ENCODE measurements at places on chromosomes 7 and 10. TPM values are rescaled to one million over a fixed set of nuclear protein-coding genes. Genes with fewer than 3 reads are reported as not detected.

DNA sequence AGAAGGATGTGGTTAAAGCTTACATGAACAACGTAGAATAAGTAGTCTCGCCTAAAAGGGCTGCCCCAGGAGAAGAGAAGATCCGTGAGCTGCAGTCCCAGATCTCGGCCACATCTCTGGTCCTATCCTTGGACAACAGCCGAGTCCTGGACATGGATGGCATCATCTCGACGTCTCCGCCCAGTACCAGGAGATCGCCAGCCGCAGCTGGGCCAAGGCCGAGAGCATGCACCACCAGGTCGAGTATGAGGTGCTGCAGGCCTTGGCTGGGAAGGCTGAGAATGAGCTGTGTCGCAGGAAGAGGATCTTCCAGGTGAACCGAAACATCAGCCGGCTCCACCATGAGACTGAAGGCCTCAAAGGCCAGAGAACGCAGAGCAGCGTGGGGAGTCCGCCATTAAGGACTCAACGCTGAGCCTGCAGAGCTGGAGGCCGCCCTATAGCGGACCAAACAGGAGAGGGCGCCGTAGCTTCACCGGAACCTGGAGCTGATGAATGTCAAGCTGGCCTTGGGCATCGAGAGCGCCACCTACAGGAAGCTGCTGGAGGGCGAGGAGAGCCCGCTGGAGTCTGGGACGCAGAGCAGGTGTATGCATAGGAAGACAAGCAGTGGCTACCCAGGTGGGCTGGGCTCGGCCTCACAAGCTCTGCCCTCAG is 22.2 kb downstream of the LIPK start:
- H3K27me3 ChIP-seq, result no peaks in the 10 kb centered on the region
- peak; percentile 31 for DNase-seq
- no peak overlapping the region for H3K4me3 ChIP-seq

DNA sequence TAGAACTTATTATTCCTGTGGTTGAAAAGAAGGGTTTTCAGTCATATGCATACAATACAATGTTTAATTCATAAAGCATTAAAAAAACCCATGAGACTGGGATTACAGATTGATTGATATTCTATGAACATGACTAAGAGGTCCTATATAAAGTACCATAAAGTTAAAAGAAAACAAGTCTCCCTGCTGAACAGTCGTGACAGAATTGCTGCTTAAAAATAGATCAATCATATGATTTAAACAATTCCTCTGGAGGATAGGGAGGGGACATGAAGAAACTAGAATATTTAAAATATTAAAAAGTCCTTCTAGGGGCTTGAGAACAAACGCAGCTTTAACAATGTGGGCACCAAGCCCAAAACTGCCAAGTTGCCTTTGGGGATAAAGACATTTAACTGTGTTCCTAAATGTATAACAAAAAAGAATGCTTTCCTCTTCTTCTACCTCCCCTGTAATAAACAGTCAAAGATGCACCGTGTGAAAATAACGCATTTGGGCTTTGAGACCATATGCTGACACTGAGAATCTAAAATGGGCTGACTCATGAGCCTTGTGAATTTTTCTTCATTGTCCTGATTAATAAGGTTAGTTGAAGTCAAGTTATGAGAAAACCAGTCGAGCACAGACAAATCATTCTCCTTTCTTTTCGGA is 25.8 kb downstream of the TWIST1 start:
- DNase-seq, result no peak
- H3K36me3 ChIP-seq, result no peaks in the 10 kb centered on the region
- no peaks in the 10 kb centered on the region for H3K4me1 ChIP-seq
- no peak overlapping the region for H3K27ac ChIP-seq
- H3K27me3 ChIP-seq, result peaks cover 5% of the 10 kb centered on the region
- no peak overlapping the region for H3K4me3 ChIP-seq

- H3K4me3 ChIP-seq, result no peak overlapping the region
- H3K27ac ChIP-seq, result no peak overlapping the region
- H3K4me1 ChIP-seq, result peaks cover 12% of the 10 kb centered on the region
- no peaks in the 10 kb centered on the region for H3K36me3 ChIP-seq
These were observed 110.8 kb downstream of the JAZF1 start for GRCh38 chr7:28069807-28070206.

- H3K27me3 ChIP-seq, result no peaks in the 10 kb centered on the region
- no peaks in the 10 kb centered on the region for H3K36me3 ChIP-seq
- no peak for DNase-seq
- no peak overlapping the region for H3K4me3 ChIP-seq
These were observed 28.4 kb upstream of the FOXL3 start for GRCh38 chr7:261341-262250.

DNA sequence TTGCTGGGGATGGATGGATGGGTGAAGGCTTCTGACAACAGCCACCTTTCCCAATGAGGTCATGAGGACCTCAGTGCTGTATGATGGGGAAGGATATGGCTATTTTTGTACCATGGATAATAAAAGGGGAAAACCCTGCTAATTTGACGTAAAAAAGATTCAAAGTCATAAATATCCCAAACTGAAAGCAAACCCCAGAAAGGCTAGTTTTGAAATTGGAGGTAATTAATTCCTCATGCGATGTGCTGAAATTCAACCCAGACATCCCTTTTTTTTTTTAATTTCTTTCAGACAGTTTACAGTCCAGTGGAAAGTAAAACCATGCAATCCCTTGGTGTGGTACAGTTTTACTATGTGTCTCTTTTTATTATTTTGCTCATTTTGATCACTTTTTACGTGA is 254.5 kb upstream of the BMPER start:
- H3K27ac ChIP-seq, result no peak overlapping the region
- H3K4me1 ChIP-seq, result peaks cover 6% of the 10 kb centered on the region
- DNase-seq, result no peak
- no peaks in the 10 kb centered on the region for H3K27me3 ChIP-seq

- H3K4me3 ChIP-seq, result no peak overlapping the region
- H3K36me3 ChIP-seq, result no peaks in the 10 kb centered on the region
- H3K4me1 ChIP-seq, result peaks cover 26% of the 10 kb centered on the region
- H3K27ac ChIP-seq, result no peak overlapping the region
These were observed 4.7 kb downstream of the ZNF786 start for GRCh38 chr7:149085866-149086265.

GRCh38 chr10:29873941-29874484 is 185.4 kb downstream of the JCAD start:
- H3K27ac ChIP-seq, result no peak overlapping the region
- H3K36me3 ChIP-seq, result no peaks in the 10 kb centered on the region
- H3K27me3 ChIP-seq, result no peaks in the 10 kb centered on the region
- H3K4me3 ChIP-seq, result no peak overlapping the region
- no peaks in the 10 kb centered on the region for H3K4me1 ChIP-seq

GRCh38 chr7:56023500-56023899 is 27.7 kb downstream of the PSPH start:
- no peaks in the 10 kb centered on the region for H3K36me3 ChIP-seq
- DNase-seq, result no peak
- no peak overlapping the region for H3K4me3 ChIP-seq
- H3K27me3 ChIP-seq, result no peaks in the 10 kb centered on the region
- H3K27ac ChIP-seq, result no peak overlapping the region

ACHE gene
- total RNA-seq, result 0.84 TPM

FFAR4 gene
- not detected for total RNA-seq
